ENCODE measurements at places on chromosomes 5 and 9. TPM values are rescaled to one million over a fixed set of nuclear protein-coding genes. Genes with fewer than 3 reads are reported as not detected.
A peak's percentile ranks its signal among the peaks of the same experiment; 100 is the strongest.

The ACTL7B gene
- total RNA-seq = not detected

The ADGRD2 gene
- 0.50 TPM for total RNA-seq

The PCDHGA11 gene
- total RNA-seq = 15.0 TPM

GRCh38 chr5:115349001-115349817 lies 52.8 kb upstream of the CCDC112 start:
- no peak overlapping the region for H3K27ac ChIP-seq
- DNase-seq = no peak
- no peaks in the 10 kb centered on the region for H3K4me1 ChIP-seq
- H3K27me3 ChIP-seq = no peaks in the 10 kb centered on the region

- H3K27me3 ChIP-seq = peaks cover 3% of the 10 kb centered on the region
- peaks cover 45% of the 10 kb centered on the region for H3K4me1 ChIP-seq
- H3K27ac ChIP-seq = peak overlapping the region; percentile 95
- DNase-seq = no peak
- peak overlapping the region; percentile 88 for H3K4me3 ChIP-seq
These were observed 552 bp downstream of the TMEM141 start for GRCh38 chr9:136791516-136792276.

DNA sequence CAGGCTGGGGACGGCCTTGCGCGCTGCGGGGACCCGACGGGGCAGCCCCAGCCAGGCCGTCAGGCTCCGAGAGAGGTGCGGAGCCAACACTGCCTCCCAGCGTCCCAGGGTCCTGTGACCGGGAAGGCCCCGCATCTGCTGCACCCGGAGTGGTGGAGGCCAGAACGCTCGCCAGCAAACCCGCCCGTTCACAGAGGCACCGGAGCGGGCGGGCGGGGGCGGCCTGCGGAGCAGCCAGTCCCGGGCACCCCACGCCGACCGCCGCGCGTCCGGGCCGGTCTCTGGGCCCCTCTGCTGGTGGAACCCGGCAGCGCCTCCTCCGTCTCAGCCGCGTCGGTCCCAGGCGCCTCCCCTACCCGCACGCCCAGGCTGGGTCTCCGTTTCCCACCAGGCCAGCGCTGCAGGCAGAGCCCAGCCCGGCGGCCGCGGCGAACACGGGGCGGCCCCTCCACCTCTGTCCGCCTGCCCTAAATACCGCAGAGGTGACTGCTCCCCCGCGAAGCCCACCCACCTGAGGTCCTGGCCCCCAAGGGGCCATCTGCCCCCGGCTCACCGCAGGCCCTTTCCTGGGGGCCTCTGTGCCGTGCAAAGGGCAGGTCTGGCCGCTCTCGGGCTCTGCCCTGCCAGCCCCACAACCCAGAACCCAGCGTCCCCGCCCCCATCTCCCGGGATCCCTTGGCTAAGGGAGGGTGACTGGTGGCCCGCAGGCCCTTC lies 15.9 kb downstream of the EXD3 start:
- peak overlapping the region; percentile 47 for H3K27ac ChIP-seq
- DNase-seq = peak; percentile 87
- H3K36me3 ChIP-seq = peaks cover 43% of the 10 kb centered on the region
- H3K4me1 ChIP-seq = peaks cover 34% of the 10 kb centered on the region
- H3K4me3 ChIP-seq = peak overlapping the region; percentile 27

- H3K4me1 ChIP-seq = peaks cover 21% of the 10 kb centered on the region
- H3K4me3 ChIP-seq = peak overlapping the region; percentile 88
- no peaks in the 10 kb centered on the region for H3K27me3 ChIP-seq
- H3K27ac ChIP-seq = peak overlapping the region; percentile 91
- peaks cover 4% of the 10 kb centered on the region for H3K36me3 ChIP-seq
These were observed 99.0 kb downstream of the GTF3C4 start for GRCh38 chr9:132768932-132769905.

DNA sequence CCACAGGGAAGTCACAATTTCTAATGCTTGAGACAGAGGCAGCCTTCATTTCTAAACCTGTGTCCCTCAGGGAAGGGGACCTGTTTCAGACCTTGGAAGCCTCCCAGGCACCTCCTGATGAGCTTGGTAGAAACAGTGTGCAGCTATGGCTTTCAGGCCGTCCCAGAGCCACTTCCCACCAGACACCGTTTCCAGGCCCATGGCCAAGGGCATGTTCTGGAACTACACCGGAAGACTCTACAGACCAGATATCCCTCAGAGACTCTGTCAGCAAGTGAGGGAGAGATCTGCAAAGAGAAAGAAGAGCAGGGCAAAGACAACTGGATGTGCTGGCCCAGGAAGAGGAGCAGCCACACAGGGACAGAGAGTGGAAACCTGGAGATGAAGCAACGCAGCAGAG lies 82.2 kb upstream of the HSPA9 start:
- H3K36me3 ChIP-seq = no peaks in the 10 kb centered on the region
- DNase-seq = no peak
- no peak overlapping the region for H3K27ac ChIP-seq
- no peaks in the 10 kb centered on the region for H3K27me3 ChIP-seq
- no peak overlapping the region for H3K4me3 ChIP-seq
- H3K4me1 ChIP-seq = peaks cover 47% of the 10 kb centered on the region

- DNase-seq = no peak
- no peaks in the 10 kb centered on the region for H3K36me3 ChIP-seq
- H3K27ac ChIP-seq = peak overlapping the region; percentile 42
These were observed 20.9 kb upstream of the SYNPO start for GRCh38 chr5:150619359-150620230.

- no peak overlapping the region for H3K4me3 ChIP-seq
- no peak overlapping the region for H3K27ac ChIP-seq
- no peak for DNase-seq
- H3K36me3 ChIP-seq = no peaks in the 10 kb centered on the region
- no peaks in the 10 kb centered on the region for H3K27me3 ChIP-seq
These were observed 159.0 kb downstream of the PBX3 start for GRCh38 chr9:125906144-125906543.

GRCh38 chr5:7597059-7597642 lies 201.2 kb downstream of the ADCY2 start:
- H3K27ac ChIP-seq = no peak overlapping the region
- peaks cover 5% of the 10 kb centered on the region for H3K4me1 ChIP-seq
- no peak overlapping the region for H3K4me3 ChIP-seq
- no peaks in the 10 kb centered on the region for H3K27me3 ChIP-seq
- no peak for DNase-seq

Measured in spinal cord (tissue), 10 donors.